Heart right ventricle (tissue), 16 donors: ENCODE measurements at places on chromosomes 13 and 19.
A peak's percentile ranks its signal among the peaks of the same experiment; 100 is the strongest.

GRCh38 chr13:48296528-48296927 lies 7.0 kb upstream of the RB1 start:
- DNase-seq = no peak

GRCh38 chr19:55276720-55277430 lies 3.0 kb downstream of the HSPBP1 start:
- no peak for DNase-seq

GRCh38 chr19:1862424-1863327 lies 703 bp downstream of the KLF16 start:
- peak; percentile 61 for DNase-seq

- DNase-seq = peak; percentile 89
Observed at GRCh38 chr19:49680421-49681351, 3.6 kb downstream of the PRMT1 start.

- DNase-seq = no peak
Observed at GRCh38 chr19:49764341-49764740, 1.2 kb upstream of the TSKS start.

DNA sequence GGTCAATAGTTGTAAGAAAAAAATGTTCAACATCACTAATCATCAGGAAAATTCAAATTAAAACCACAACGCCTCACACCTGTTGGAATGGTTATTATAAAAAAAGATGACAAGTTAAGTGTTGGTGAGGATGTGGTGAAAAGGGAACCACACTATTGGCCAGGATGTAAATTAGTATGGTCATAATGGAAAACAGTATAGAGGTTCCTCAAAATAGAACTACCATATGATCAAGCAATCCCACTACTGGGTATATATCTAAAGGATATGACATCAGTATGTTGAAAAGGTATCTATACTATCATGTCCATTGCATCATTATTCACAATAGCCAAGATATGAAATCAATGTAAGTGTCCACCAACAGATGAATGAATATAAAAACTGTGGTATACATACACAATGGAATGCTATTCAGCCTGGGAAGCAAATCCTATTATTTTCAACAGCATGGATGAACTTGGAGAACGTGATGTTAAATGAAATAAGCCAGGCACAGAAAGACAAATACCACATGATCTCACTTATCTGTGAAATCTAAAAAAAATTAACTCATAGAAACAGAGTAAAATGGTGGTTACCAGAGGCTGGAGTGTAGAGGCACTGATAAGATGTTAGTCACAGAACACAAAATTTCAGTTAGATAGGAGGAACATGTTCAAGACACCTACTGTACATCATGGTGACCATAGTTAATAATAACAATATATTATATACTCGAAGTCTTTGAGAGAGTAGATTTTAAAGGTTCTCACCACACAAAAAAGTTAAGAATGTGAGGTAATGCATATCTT lies 56.6 kb downstream of the TBC1D4 start:
- no peak for DNase-seq

DNA sequence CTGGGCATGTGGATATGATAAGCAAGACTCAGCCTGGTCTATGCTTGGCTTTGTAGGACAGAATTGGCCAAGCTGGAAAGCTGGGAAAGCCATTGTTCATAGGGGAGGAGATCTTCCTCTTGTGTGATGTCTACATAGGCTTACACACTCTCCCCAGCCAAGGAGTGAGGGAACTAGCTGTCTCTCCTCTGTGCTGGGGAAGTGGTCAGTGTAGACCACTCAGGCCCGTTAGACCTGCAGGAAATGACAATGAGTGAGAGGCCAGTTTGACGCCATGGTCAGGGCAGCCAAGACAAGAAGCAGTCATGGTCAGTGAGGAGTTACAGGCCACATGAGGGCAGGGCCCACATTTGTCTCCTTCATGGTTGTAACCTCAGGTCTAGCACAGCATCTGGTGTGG lies 159.1 kb upstream of the KL start:
- no peak for DNase-seq

DNA sequence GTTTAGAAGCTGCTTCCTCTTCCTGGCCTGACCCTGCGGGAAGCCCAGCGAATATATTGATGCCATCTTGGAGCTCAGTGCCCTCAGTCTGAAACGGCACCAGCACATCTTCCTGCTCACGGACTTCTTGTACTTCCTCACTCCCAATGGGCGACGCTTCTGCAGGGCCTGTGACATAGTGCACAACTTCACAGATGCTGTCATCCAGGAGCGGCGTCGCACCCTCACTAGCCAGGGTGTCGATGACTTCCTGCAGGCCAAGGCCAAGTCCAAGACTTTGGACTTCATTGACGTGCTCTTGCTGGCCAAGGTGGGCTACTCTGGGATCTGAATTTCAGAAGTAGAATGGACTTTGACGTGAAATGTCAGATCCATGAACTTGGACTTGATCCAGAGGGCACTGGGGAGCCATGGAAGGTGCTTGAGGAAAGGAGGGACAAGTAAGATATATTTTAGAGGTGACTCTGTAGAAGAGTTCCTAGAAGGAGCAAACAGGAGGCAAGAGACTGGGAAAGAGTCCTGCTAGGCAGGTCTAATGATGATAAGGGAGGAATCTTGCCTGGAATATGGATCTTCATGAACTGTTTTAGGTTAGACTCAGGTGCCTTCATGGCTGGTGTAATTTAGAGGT lies 38.4 kb upstream of the CYP4F8 start:
- no peak for DNase-seq

DNA sequence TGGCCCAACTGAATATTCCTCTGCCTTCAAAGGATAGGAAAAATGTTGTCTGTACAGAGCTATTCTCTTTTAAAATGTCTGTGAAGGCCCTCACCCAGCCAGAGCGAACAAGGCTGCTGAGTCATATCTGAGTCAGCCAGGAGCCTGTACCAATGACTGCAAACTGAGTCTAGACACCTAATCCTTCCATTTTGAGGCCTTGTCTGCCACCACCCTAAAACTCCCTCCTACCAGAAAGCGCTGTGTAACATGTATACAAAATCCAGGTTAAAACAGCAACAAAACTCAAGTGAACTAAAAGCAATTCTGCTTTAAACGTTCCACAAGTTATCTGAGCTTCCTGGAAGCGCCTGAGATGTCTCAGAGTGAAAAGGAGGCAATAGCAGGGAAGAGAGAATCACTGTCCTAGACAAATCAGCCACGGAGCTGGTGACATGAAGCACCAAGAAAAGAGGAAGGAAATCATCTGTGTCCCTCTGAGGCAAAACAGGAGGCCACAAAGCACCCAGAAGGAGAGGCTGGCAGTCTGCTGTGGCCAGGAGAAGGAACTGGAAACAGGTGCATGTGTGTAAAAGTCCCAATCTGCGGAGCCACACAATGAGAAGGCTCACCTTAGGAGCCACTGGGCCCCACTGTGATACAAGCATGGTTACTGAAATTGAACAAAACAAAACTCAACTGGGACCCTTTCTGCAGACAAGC lies 10.2 kb downstream of the DHRS12 start:
- no peak for DNase-seq

DNA sequence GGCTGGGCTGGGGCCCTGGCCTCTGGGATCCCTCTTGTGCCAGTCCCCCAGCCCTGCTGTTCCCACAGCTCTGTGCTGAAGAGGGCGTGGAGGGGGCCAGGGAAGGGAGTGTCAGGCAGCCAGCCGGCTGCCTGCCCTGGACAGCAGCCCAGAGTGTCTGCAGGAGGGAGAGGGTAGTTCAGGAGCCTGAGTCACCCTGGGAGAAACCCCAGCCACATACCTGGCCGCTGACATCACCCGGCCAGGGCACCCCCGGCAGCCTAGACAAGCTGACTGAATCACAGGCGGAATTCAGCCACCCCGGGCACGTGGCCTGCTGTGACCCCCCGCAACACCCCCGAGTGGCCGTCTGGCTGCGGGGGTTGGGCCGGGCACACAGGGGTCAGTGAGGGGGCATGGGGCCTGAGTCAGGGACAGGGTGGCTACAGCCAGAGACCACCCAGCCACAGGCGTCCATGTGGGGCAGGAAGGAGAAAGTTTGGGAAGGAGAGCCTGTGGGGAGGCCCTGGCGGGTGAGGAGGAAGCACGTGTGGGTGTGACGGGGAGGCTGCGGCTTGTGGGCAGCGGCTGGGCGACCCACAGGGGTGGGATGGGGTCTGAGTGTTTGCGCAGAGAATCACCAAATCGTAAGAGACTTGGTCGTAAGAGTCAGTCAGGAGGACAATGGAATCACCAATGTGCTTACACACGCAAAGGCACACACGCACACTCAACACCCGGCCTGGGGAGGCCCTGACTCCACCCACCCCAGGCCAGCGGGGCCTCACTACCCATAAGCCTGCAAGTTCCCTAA lies 11.9 kb upstream of the FOSB start:
- peak; percentile 86 for DNase-seq

DNA sequence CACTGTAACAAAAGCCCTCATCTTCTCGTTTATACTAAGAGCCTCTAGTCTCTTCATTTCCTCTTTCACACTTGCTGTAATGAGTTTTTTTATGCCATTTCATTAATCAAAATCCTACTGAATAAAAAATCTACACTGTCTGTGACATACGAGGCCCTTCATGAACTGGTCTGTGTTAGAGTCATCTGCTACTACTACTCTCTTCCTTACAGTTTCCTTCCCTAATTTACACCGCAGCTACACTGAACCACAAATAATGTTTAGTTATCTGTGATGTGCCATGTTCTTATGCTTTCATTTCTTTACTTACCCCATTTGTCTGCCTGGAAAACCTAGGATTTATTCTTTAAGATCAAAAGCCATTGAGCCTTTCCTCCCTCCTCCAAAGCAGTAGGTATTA lies 16.0 kb downstream of the UFM1 start:
- DNase-seq = no peak

GRCh38 chr13:76723551-76724232 lies 162.5 kb downstream of the KCTD12 start:
- DNase-seq = peak; percentile 12

- DNase-seq = no peak
Observed at GRCh38 chr13:101903890-101904289, 451.4 kb downstream of the ITGBL1 start.

- DNase-seq = no peak
Observed at GRCh38 chr19:49436381-49437017, 4.8 kb downstream of the SLC17A7 start.

DNA sequence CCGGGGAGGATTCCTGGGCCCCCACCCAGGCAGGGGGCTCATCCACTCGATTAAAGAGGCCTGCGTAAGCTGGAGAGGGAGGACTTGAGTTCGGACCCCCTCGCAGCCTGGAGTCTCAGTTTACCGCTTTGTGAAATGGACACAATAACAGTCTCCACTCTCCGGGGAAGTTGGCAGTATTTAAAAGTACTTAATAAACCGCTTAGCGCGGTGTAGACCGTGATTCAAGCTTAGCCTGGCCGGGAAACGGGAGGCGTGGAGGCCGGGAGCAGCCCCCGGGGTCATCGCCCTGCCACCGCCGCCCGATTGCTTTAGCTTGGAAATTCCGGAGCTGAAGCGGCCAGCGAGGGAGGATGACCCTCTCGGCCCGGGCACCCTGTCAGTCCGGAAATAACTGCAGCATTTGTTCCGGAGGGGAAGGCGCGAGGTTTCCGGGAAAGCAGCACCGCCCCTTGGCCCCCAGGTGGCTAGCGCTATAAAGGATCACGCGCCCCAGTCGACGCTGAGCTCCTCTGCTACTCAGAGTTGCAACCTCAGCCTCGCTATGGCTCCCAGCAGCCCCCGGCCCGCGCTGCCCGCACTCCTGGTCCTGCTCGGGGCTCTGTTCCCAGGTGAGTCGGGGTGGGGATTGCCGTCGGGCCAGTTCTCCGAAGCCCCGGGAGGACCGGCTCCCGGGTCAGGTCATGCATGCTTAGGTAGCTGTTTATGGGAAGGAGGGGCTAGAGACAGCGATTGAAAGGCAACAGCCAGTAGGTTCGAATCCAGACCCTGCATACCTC lies at the start of gene ICAM1:
TSS of gene ICAM1 (plus strand) at position 505 of the 779 bp plus-strand sequence. CDS start at position 545, 40 bp downstream.
- peak; percentile 88 for DNase-seq

- DNase-seq = no peak
Observed at GRCh38 chr13:109251956-109252355, 534.4 kb downstream of the IRS2 start.

DNA sequence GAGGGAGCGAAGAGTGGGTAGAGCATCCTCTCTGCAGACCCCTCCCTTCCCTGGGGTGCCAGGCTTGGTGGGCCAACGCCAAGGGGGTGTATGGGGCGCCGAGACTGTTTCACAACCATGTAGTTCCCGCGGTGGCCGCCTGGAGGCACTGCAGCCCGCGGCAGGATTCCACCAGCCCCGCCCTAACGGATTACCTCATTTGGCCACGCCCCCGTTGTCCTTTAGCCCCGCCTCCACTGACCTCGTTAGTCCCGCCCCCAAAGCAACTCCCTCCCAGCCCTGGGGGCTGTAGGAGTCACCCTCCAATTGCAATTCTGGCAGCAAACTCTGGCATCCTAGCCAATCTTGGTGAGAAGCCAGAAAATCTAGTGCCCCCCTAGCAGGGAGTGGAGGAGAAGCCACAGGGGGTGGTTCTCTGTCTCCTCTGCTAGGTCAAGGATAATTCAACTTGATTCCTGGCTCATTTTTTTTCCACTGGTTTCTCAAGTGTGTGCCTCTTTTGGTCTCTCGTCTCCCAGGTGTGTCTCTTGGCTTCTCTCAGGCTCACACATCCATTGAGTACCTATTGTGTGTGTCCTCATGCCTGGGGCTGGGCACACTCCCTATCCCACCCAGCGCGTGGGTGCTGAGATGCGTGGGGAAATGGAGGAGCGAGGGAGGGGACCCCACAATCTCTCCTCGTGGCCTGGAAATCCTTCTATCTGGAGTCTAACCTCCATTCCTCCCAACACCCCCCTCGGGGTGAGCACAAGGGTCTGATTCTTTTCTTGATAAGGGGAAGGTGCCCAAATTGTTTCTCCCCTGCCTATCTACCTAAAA lies 2.0 kb downstream of the OLFM2 start:
- DNase-seq = peak; percentile 80

DNA sequence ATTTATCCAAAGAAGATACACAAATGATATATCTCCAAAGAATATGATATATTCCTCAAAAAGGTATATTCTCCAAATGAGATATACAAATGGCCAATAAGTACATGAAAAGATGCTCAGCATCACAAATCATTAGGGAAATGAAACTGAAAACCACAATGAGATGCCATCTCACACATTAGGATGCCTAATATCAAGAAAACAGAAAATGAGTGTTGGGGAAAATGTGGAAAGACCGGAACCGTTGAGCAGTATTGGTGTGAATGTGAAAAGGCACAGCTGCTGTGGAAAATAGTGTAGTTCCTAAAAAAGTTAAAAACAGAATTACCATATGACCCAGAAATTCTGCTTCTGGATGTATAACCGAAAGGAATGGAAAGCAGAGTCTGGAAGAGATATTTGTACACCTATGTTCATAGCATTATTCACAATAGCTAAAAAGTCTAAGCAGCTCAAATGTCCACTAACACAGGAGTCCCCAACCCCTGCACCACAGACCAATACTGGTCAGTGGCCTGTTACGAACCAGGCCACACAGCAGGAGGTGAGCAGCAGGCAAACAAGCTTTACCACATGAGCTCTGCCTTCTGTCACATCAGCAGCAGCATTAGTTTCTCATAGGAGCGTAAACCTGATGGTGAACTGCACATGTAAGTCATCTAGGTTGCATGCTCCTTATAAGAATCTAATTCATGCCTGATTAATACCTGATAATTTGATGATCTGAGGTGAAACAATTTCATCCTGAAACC lies 291.9 kb downstream of the PCDH20 start:
- no peak for DNase-seq
